GM10248 (cell line): ENCODE measurements at places on chromosomes 4 and X.
A peak's percentile ranks its signal among the peaks of the same experiment; 100 is the strongest.

DNA sequence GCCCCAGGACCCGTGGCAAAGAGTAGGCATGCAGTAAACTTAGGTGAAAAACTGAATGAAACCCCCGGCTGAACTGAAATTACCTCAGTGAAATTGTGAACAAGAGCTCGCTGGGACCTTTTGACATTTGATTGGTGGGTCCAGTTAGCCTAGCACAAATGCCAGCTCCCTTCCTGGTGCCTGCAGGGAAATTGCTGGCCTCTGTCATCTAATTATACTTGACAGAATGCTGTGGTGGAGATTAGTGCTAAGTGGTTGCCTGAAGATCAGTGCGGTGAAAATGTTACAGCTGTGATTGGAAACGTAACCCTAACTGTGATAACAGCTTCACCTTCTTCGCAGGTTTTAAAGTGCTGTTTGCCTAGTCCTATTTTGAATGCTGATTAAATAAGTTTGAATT lies 43.0 kb downstream of the ADD1 start:
- no peak for DNase-seq

DNA sequence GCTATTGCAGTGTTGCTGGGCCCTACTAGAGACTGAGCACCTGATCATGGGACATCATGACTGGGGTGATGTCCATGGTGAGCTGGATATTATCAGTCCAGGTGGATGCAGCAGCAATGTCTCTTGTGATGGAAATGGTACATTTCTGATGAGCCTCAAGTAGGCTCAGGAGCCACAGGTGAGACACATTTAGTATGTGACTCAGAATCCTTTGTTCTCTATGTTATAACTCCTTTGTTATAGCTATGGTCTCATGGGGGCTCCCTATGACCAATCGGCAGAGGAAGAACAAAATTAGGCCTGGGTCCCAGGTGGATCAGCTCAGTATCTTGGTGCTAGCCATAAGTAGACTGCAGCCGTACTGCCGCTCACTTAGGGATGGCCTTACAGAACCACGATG lies 107.9 kb upstream of the FAT1 start:
- no peak for DNase-seq

GRCh38 chrX:154802947-154803346 lies 2.3 kb downstream of the MPP1 start:
- no peak for DNase-seq

GRCh38 chr4:166274775-166275174 lies 401.7 kb downstream of the TLL1 start:
- no peak for DNase-seq

- DNase-seq = no peak
These were observed 156.9 kb downstream of the SOWAHB start for GRCh38 chr4:76740866-76741662.

DNA sequence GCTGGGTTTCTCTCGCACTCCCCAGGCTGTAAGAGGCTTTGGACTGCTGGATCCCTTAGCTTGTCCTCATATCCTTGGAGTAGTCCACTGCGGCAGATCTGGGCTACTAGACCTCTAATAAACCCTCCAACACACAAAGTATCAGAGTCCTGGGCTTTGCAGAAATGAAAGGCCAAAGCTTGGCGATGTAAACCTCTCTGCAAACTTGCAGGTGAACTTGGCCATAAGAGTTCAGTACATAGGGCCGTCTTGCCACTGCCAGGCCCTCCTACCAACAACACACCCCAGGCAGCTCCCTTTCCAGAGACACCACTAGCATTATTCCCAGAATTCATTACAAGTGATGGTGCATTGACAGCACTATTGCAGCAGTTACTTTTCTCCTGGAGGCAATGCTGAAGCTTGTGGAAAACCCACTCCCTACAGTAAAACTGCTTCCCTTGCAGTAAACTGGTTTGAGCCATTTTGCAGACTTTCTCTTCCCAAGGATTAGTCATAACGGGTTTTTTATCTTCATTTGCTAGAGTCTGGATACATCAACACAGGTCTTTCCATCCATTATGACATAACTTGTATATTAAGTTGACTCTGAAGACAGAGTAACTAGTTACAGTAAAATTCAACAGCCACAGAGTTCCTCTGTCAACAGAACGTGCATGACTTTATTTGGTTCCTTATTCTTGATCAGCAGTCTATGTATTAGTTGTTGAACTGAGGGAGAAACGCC lies 2.4 kb downstream of the ANKRD50 start:
- no peak for DNase-seq

DNA sequence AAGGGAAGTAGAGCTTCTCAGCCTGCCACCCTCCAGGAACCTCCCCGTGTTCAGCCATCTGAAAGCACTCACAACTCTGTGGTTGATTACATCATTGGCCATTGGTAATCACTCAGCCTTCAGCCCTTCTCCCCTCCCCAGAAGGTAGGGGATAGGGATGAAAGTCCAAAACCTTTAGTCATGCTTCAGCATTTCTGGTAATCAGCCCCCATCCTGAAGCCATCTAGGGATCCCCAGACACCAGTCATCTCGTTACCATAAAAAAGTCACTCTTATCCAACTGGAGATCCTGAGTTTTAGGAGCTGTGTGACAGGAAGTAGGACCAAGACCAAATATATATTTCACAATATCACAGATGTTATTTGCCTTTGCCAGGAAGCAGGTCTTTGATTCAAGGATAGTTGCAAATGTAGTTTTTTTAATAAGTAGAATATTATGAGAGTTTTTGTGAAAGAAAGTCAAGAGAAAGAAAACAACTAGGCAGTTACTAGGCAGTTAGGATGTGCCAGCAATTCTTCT lies 364.6 kb upstream of the NOCT start:
- DNase-seq = no peak

DNA sequence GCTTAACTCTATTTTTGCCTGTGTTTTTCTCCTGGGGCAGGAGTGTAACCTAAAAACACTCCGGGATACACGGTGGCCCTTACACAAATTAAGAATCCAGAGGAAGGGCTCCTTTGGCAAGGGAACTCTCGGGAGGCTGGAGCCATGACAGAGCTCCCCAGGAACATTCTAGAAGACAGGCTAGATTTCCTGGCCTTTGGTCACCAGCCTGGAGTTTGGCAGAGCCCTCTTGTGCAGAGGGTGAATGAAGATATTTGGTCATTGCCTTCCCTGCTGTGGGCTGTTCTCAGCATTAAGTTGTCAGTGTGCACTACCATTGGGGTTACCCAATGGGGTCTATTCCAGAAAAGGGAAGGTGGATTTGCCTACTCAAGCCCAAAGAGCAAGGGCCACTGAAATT lies 53.8 kb upstream of the LNX1 start:
- DNase-seq = no peak

DNA sequence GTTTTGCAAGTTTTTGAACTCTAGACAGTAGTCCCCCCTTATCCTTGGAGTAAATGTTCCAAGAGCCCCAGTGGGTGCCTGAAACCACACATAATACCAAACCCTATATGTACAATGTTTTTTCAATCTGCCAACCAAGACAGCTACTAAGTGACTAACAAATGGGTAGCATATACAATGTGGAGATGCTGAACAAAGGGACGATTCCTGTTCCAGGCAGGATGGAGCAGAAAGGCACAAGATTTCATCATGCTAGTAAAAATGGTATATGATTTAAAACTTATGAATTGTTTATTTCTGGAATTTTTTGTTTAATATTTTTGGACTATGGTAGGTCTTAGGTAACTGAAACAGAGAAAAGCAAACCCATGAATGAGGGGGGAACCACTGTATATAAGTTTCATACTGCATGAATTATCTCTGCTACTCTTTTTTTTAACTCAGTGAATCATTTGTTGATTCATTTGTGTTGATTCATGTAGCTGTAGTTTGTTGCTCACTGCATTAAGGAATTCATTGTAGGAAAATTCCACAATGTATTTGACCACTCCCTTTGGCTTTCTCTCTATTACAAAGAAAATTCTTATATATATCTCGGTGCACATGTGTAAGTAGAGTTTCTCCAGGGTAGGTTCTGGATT lies 21.9 kb upstream of the ANXA3 start:
- no peak for DNase-seq

DNA sequence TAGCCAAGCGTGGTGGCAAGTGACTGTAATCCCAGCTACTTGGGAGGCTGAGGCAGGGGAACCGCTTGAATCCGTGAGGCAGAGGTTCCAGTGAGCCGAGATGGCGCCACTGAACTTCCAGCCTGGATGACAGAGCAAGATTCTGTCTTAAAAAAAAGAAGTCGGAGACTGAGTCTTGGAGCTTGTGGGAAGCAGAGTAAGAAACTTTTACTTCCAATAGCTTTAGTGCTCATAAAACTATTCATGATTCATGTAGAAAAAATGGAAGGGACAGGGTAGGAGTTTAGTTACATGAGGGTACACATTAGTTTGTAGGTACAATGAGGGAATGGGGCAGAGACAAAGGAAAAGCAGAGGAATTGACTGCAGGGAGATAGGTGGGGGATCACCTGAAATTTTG lies 19.3 kb downstream of the RAP2C start:
- no peak for DNase-seq

GRCh38 chrX:154372612-154373022 lies 1.8 kb downstream of the FLNA start:
- peak; percentile 63 for DNase-seq

GRCh38 chrX:16096141-16096540 lies 27.2 kb upstream of the GRPR start:
- no peak for DNase-seq

DNA sequence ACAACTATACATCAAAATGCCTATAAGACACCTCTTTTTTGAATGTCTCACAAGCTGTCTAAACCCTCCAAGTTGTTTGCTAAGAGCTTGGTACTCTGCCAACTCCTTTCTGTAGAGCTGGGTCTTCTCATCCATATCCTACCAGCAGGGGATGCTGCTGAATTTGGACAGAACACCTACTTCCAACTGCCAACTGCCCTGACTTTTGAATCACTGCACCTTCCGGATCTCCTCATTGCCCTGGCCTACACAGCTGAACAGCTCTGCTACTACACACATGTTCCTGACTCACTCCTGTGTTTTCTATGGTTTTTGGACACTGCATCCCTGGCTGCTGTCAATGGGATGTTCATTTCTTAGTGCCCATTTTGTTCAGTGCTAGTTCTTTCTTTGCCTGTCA lies 18.7 kb downstream of the FAM184B start:
- DNase-seq = no peak

GRCh38 chr4:6900956-6901355 lies 8.7 kb upstream of the TBC1D14 start:
- no peak for DNase-seq

DNA sequence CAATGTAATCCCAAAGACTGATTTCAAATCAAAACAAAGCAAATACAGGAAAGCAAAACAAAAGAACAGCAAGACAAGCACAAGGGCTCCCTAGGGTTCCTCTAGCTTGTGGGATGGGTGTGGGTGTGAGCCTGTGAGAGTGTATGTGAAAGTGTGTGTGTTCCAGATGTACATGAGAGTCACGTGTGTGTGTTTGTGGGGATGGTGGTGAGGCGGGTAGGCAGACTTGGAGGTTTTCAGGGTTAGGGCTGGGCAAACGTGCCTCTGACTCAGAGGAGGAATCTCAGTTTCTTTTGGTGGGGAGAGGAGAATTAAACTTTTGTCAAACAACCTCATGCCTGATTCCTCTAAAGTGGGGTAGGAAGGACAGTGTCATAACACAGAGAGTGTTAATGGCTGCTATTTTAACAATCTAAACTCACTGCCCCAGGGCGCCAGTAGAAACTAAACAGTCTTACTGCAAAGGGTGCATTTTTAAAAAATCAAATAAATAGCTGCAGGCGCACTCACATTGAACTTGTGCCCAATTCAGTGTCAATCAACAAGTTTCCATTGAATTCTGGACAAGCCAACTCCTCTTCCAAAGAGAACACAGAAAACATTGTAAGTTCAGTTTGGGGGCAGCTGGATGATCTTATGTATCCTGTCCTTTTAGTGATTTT lies 51.8 kb downstream of the CHRDL1 start:
- no peak for DNase-seq

DNA sequence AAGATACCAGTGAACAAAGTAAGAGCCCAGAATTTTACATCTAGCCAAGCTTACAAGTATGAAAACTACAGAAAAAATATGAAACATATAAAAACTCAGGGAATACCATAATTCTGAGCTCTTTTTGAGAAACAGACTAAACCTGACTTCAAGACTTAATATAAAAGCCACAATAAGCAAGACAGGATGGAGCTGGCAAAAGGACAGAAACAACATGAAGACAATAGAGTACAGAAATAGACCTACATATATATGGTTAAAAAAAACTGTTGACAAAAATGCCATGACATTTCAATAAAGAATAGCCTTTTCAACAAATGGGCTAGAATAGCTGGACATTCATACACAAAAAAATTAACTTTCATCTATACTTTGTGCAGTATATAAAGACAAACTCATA lies 49.4 kb downstream of the UBA6 start:
- DNase-seq = no peak

DNA sequence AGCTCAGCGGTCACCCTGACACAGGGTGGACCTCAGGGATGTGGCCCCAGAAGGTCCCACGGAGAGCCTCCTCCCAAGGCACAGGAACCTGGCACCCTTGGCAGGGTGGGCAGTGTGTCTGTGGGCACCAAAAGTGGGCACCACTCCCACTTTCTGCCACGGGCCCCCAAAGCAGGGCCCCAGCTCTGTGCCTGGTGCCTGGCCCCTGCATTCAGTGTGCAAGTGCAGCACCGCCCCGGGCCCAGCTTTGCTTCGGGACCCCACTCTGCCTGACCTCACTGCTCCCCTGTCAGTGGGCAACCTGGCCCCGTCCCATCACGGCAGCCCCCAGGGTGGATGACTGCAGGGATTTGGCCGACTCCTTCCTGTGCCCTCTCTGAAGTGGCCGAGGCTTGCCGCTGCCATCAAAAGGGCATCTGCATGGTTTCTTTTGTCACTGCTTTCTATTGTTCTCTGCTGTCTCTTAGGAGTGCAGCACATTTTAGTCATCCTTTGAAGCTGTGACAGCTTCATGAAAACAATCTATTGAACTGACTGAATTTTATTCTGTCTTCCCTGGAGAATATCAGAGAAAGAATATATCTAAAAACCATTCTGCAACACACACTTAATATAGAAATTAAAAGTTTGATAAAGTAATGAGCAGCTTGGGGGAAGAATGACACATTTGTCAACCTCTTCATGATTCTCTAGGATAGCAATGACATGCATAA lies 302.4 kb downstream of the FAM47B start:
- no peak for DNase-seq

GRCh38 chrX:49233887-49234555 lies 881 bp upstream of the CACNA1F start:
- no peak for DNase-seq

DNA sequence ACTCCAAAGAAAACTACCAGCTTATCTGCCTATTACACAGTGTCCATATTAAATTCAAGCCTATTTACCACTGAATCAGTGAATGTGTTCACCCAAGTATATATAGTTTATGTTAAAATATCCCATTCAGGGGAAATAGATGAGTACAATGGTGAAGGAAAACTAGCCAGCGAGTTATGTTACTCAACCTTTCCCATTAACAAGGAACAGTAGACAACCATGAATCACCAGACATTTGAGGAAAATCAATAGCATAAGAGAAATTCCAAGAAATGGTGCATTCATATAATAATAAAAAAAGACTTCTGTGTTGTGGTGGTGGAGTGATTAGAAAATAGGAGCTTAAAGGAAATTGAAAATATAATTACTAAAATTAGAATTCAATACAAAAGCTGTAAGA lies 21.3 kb downstream of the IQCM start:
- no peak for DNase-seq

- no peak for DNase-seq
These were observed 327.1 kb upstream of the GIMD1 start for GRCh38 chr4:106695501-106696262.
